Left colon (tissue), 2 donors: ENCODE measurements at places on chromosomes 6 and 20.

DNA sequence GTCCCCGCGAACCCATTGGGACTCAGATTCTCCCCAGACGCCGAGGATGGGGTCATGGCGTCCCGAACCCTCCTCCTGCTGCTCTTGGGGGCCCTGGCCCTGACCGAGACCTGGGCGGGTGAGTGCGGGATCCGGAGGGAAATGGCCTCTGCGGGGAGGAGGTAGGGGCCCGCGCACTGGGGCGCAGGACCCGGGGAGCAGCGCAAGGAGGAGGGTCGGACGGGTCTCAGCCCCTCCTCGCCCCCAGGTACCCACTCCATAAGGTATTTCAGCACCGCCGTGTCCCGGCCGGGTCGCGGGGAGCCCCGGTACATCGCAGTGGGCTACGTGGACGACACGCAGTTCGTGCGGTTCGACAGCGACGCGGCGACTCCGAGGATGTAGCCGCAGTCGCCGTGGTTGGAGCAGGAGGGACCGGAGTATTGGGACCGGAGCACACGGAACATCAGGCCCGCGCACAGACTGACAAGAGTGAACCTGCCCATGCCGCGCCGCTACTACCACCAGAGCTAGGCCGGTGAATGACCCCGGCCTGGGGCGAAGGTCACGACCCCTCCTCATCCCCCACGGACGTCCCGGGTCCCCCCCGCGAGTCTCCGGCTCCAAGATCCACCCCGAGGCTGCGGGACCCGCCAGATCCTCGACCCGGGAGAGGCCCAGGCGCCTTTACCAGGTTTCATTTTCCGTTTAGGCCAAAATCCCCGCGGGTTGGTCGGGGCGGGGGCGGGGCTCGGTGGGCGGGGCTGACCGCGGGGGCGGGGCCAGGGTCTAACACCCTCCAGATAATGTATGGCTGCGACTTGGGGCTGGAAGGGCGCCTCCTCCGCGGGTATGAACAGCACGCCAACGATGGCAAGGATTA lies 15.7 kb upstream of the HLA-A start:
- peak; percentile 87 for DNase-seq

GRCh38 chr6:34993213-34993612 lies 104.2 kb downstream of the ANKS1A start:
- DNase-seq = no peak

GRCh38 chr20:62441987-62442539 lies 14.7 kb upstream of the RBBP8NL start:
- DNase-seq = no peak

DNA sequence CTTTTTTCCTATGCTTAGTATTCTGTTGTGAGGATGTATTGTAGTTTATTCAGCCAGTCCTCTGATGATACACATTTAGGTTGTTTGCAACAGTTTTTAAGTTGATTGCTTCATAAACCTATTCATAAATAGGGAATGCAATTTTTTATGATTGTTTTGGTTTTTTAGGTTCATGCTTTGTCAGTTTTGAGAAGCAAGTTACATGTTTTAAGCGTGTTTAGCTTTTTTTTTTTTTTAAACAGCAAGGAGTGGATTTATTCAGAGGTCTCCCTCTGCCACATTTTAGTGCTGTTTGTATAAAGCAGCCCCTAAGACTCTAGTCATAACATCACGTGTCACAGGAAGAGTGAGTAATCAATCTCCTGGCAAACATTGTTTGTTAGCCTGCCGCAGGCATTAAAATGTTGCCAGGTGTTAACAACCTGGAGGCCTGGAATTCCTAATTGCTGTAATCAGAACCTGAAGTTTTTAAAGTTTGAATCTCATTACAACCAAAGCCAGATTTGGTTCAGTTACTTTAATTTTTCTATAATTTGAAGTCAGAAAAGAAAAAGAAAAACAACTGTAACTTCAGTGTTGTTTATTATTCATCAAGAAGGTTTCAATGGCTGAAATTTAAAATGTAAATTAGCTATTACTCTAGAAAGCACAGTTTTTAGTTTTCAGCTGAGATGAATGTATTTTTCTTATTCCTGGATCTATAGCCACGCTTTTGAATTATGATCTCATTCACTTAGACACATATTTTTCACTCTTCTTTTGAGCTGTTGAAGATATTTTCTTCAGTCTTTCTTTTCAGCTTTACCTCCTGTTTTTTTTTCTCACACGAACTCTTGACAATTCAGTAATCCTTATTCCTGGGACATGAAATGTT lies 59.2 kb downstream of the KCNS1 start:
- DNase-seq = no peak

DNA sequence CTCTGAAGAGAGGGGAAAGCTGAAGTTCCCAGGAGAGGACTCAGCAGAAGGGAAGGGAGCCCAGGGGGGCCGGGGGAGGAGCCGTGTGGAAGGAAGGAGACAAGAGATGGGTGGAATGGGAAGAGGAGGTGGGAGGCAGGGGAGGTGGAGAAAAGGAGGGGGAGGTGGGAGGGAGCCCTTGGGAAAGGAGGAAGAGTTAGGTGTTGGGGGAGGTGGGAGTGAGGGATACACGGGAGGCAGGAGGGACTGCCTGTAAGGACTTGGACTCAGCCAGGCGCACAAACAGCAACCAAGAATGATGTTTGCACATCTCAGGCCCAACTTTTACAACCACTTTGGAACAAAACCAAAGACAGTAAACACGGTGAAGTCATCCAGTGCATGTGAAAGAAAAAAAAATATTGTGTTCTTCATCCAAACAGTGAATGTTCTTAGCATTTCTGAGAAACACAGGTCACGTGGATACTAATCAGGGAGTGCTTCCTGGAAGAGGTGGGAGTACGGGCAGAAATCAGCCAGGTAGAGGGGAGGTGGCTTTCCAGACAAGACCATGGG lies 17.4 kb upstream of the LSM14B start:
- DNase-seq = peak; percentile 28
